HFFc6 (cell line): ENCODE measurements at places on chromosomes 2 and 18. TPM values are rescaled to one million over a fixed set of nuclear protein-coding genes. Genes with fewer than 3 reads are reported as not detected.

The CRACDL gene
- not detected in 3 replicates for total RNA-seq

The DAW1 gene
- 0.17 TPM in 1 of 3 replicates, not detected in the others for total RNA-seq

The UGT1A6 gene
- total RNA-seq: not detected in 3 replicates

The LIMS3 gene
- total RNA-seq: 0.75 to 1.1 TPM (median 1.0 TPM) in 3 replicates

The GREB1L gene
- total RNA-seq: 1.9 to 9.0 TPM (median 7.4 TPM) in 3 replicates

- peak within 1 kb of the TSS; percentile 46; the same call in 1 of the 2 replicates for H3K27ac ChIP-seq
- no peak for DNase-seq
- no peaks in the 10 kb centered on the region for H3K27me3 ChIP-seq
Measured at GRCh38 chr2:231124838-231125568, at the start of gene HTR2B. HTR2B (minus strand) TSS chr2:231125042; CDS start chr2:231123764, 1,278 bp downstream.

DNA sequence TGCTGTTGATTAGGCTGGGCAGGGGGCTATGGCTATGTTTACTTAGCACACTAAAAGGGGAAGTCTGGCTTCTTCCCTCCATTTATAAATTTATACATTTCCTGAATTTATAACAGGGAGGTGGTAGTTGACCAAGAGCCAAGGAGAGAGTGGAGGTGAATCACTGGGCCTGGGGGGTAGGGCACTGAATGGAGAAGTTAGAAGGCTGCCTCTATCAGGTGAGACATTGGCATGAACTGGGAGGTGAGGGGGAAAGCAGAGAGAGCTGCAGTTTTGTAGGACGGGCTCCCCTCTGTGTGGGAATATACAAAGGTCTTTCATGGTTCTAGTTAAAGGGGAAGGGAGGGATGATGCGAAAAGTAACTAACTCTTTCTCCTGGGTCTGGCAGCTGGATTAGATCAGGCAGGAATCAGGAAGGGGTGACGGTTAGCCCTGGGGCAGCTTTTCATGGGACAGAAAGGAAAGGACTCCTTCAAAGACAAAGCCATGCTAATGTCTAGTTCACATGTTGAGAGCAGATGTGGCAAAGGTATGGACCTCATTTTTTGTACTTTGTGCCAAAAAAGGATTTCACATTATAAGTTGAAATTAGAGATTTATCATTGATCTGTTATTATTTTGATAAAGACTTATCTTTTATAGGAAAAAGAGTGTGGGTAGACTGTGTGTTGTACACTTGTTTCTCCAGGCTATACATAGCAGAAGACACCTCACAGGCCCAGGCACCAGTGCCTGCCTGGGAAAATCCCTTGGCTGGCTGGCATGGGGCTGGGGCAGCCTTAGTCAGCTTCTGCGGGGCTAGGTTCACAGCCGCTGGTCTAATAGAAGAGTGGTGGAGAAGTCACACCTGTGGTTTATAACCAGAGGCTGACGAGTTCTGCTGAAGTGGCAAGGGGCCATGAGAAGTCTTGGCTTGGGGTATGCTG lies 158.7 kb downstream of the CLIP4 start:
- H3K36me3 ChIP-seq: no peaks in the 10 kb centered on the region
- no peak for DNase-seq
- peaks cover 57% of the 10 kb centered on the region for H3K27me3 ChIP-seq
- no peak overlapping the region for H3K27ac ChIP-seq

GRCh38 chr2:10778724-10779115 lies 33.9 kb downstream of the PDIA6 start:
- H3K27me3 ChIP-seq: no peaks in the 10 kb centered on the region; the same call in none of the 2 replicates
- H3K36me3 ChIP-seq: peaks cover 9% of the 10 kb centered on the region
- H3K4me1 ChIP-seq: peaks cover 7% of the 10 kb centered on the region
- DNase-seq: no peak
- H3K27ac ChIP-seq: no peak overlapping the region
- no peak overlapping the region for H3K4me3 ChIP-seq

DNA sequence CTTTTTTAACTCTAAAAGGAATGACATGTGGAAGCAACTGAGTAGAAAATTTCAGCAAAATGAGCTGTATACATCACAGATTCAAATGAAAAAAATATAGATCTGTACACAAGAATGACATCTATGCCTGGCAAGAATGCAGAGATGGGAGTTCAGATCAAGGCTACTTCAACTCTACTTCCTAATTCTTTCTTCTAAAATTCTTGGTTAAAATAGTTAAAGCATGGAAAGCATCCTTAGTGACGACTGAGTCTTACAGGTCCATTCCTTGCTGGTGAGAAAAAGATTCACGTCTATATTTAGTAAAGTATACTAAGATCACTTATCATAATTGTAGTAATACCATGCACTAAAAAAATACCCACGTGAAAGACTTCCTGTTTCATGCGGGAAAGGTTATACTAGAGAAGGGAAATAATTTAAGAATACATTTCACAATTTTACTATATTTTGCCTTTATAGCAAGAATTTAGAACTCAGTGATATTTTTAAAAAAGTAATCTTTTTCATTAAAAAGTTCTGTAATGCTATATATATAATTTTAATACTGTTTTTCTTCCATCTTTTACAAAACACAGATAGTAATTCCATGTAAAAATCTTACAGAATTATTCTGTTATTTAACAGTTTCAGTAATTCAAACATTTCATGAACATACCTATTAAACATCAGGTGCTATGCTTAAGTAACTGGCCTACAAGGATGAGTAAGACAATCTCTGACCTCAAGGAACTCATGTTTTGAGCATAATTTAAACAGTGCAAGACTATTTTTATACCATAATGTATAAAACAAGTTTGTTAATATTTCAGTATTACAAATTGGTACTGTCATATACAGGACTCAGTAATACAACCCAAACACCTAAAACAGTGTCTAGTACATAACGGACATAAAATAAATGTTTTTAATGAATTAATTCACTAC lies 159.6 kb downstream of the BAZ2B start:
- peak; percentile 12 for DNase-seq
- H3K27ac ChIP-seq: no peak overlapping the region
- H3K36me3 ChIP-seq: no peaks in the 10 kb centered on the region
- H3K4me3 ChIP-seq: no peak overlapping the region
- no peaks in the 10 kb centered on the region for H3K27me3 ChIP-seq

- H3K36me3 ChIP-seq: 0 out of 2 replicates have a peak, but pooled peaks cover 5% of the 10 kb centered on the region
- no peak for DNase-seq
- H3K27me3 ChIP-seq: no peaks in the 10 kb centered on the region; the same call in none of the 2 replicates
- no peak overlapping the region for H3K4me3 ChIP-seq
- no peak overlapping the region for H3K27ac ChIP-seq
Measured at GRCh38 chr2:236485519-236485918, 84.1 kb upstream of the ACKR3 start.

DNA sequence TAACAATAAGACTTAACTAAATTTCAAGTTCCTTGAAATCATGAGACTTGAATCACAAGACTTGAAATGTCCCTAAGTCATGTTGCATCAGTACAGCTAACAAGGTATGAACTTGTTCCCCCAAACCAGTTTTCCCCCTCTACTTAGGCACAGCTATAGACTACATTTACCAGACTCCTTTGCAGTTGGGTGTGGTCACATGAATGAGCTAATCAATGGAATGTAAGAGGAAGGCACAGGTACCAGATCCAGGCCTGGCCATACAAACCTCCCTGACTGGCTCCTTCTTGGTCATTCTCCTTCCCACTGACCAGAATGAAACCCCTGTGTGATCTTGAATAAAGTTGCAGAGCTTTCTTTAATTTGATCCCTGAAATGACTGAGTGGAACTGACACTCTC lies 77.8 kb downstream of the DNER start:
- no peak for DNase-seq
- no peak overlapping the region for H3K27ac ChIP-seq
- H3K27me3 ChIP-seq: peaks cover 12% of the 10 kb centered on the region
- H3K36me3 ChIP-seq: no peaks in the 10 kb centered on the region
- no peak overlapping the region for H3K4me3 ChIP-seq

GRCh38 chr2:68088940-68089339 lies 26.1 kb upstream of the C1D start:
- no peak overlapping the region for H3K4me3 ChIP-seq
- H3K27ac ChIP-seq: no peak overlapping the region
- H3K27me3 ChIP-seq: peaks cover 12% of the 10 kb centered on the region

DNA sequence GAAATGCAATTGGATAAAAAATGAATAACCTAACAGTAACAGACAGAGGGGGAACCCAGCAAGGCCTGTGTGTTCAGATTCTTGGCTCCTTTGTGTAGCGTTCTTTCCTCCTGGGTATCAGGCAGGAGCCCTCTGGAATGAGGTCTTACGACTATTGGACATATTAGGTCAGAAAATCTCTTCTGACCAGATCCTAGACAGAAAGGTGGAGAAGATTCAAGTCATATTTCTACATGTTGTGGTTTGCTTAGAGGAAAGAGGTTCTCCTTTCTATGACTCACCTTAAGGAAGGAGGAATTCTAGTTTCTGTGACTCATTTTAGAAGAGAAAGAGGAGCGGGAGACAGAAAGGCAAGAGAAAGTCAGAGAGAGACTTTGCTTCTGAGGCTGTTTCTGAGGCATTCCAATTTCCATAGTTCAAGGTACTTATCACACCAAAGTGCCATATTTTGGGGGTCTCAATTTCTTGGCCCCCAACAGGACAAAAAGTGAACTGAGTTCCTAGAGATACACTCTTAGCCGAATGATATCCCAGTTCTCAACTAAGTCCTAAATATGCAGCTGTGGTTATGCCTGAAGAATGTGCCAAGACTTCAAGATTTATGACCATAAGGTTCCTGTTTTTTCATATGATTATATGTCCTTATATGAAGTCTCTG lies 618.6 kb downstream of the ZEB2 start:
- peaks cover 31% of the 10 kb centered on the region for H3K4me1 ChIP-seq
- peak overlapping the region; percentile 91 for H3K27ac ChIP-seq
- no peaks in the 10 kb centered on the region for H3K36me3 ChIP-seq
- peak; percentile 79 for DNase-seq

DNA sequence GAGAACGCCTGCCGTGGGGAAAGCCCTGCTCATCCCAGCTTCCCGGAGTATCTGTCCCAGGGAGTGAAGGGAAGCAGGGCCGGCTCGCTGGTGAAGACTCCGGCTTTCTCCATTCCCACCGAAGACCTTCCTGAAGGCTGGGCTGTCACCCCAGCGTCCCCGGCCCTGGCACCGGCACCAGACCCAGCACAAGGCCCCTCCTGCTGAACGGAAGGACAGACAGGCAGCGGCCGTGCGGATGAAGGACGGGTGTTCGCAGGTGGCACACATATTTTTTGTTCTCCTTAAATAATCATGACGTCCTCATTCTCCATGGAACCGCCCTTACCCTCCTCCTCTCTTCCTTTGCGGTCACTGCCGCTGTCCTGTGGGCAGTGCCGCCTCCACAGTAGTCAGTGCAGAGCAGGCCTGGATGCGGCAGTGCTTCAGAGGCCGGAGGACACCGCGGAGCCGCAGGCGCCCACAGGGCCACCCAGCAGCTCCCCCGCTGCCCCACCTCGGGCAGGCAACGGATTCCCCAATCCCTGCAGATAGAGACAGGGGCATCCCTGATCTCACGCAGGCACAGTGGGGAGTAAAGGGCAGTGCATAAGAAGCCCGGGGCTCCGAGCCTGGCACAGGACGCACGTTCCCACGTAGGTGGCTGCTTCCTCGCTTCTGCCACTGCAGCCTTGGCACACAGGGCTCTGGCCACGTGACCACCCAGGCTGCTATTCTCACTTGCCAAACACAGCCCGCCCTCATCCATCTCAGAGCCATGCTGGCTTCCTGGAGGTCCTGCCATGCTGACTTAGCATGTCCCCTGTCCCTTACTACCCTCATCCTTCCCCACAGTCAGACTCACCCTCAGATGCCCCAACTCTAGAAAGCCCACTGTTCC lies 229.7 kb downstream of the EIPR1 start:
- no peak overlapping the region for H3K4me3 ChIP-seq
- no peaks in the 10 kb centered on the region for H3K4me1 ChIP-seq
- H3K27ac ChIP-seq: no peak overlapping the region
- no peaks in the 10 kb centered on the region for H3K36me3 ChIP-seq
- no peaks in the 10 kb centered on the region; the same call in 1 of the 2 replicates for H3K27me3 ChIP-seq
- no peak for DNase-seq

GRCh38 chr2:47499621-47500309 lies 96.8 kb downstream of the MSH2 start:
- peaks cover 18% of the 10 kb centered on the region for H3K4me1 ChIP-seq
- peaks cover 18% of the 10 kb centered on the region for H3K27me3 ChIP-seq
- no peak for DNase-seq
- H3K4me3 ChIP-seq: no peak overlapping the region

GRCh38 chr2:162177301-162177700 lies 25.3 kb upstream of the GCG start:
- H3K4me1 ChIP-seq: peaks cover 18% of the 10 kb centered on the region
- DNase-seq: no peak
- no peak overlapping the region for H3K4me3 ChIP-seq
- no peaks in the 10 kb centered on the region for H3K27me3 ChIP-seq
- peaks cover 39% of the 10 kb centered on the region for H3K36me3 ChIP-seq

DNA sequence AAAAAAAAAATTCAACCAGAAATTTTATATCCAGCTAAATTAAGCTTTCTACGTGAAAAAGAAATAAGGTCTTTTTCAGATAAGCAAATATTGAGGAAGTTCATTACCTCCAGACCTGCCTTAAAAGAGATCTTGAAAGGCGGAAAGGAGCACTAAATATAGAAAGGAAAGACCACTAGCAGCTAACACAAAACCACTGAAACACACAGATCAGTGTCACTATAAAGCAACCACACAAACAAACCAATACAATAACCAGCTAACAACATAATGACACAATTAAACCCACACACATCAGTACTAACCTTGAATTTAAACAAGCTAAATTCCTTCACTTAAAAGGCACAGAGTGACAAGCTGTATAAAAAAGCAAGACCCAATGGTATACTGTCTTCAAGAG lies 958.3 kb downstream of the TSN start:
- no peak overlapping the region for H3K4me3 ChIP-seq
- H3K27me3 ChIP-seq: no peaks in the 10 kb centered on the region; the same call in 1 of the 2 replicates
- DNase-seq: no peak
- no peak overlapping the region for H3K27ac ChIP-seq

DNA sequence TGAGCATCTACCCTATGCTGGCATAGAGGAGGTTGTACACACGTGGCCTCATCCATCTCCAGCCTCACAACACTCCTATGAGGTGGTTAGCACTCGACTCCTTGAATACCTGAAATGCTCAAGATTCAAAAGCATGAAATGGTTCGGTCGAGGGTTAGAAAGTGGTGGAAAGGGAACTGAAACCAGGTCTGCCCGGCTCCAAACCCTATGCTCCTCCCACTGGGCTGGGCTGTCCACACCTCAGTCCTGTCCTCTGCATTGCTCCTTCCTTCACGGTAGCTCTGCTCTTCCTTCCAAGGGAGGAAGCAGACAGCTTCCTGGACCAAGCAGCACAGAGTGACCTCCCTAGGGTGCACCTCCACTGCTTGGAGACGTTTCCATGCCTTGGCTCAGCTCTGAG lies 565.2 kb upstream of the ID2 start:
- H3K4me1 ChIP-seq: peaks cover 38% of the 10 kb centered on the region
- H3K27me3 ChIP-seq: peaks cover 13% of the 10 kb centered on the region
- no peaks in the 10 kb centered on the region for H3K36me3 ChIP-seq
- H3K27ac ChIP-seq: no peak overlapping the region
